ENCODE measurements at places on chromosomes 13 and 19. TPM values are rescaled to one million over a fixed set of nuclear protein-coding genes. Genes with fewer than 3 reads are reported as not detected.

DNA sequence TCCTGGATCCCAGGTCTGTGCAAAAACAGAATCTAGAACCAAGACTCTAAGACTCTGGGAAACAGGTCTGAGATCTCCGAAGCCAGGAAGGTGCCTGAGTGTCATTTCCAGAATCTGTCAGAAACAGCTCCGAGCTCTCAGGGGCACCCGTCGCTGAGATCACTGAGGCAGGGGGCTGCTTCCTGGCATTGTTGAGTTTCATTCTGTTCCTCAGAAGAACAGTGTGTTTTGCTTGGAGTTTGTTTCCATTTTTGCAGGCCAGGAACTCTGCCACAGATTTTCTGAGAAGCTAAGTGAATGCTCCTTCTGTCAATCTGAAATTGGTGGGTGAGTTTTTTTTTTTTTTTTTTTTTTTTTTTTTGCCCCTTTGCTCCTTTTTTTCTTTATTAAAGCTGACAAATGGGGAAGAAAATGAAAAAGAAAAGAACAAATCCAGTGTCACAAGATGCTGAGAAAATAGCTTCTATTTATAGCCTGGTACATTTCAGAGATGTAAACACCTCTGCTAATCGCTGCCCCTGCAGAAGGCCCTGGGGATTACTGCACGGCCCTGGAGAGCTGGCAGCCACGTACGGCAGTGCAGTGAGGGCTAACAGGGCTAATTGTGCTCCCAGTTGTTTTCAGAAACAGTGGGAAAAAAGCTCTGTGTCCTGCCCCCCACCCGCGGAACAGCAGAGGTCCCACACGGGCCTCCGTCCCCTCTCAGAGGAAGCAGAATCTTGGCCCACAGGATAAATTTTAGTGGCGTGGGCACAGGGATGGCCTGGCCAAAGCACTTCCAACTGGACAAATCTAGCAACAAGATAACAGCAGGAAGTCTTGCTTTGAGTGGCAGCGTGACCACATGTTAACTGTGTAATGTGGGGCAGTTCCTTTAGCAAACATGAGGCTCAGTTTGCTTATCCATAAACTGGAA lies 237.6 kb upstream of the IRS2 start:
- peak; percentile 39 for DNase-seq
- peaks cover under 1% of the 10 kb centered on the region for H3K27me3 ChIP-seq
- H3K36me3 ChIP-seq = no peaks in the 10 kb centered on the region
- no peaks in the 10 kb centered on the region for H3K4me1 ChIP-seq
- H3K4me3 ChIP-seq = no peak overlapping the region

DNA sequence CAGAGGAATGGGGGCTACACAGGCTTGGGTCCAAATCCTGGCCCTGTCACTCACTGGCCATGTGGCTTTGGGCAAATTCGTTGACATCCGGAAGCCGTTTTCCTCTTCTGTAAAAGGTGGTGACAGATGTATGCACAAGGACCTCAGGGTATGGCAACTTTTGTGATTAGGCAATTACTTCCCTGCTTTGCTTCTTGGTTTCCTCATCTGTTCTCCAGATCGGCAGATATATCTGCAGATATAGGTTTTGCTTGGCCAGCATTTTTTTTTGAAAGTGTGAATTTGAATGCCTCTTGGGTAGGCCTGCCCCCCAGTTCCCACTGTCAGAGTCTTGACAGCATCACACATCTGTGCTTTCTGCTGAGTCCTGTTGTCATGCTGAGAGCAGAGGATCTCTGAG lies 17.7 kb downstream of the TMEM272 start:
- DNase-seq = no peak
- peak overlapping the region; percentile 3 for H3K27ac ChIP-seq
- no peak overlapping the region for H3K4me3 ChIP-seq
- peaks cover 2% of the 10 kb centered on the region for H3K27me3 ChIP-seq

The ITGBL1 gene
- total RNA-seq = not detected

GRCh38 chr19:46784262-46785053 lies 3.9 kb downstream of the SLC1A5 start:
- peak overlapping the region; percentile 85 for H3K27ac ChIP-seq
- H3K4me1 ChIP-seq = peaks cover 4% of the 10 kb centered on the region
- peak overlapping the region; percentile 71 for H3K4me3 ChIP-seq
- peaks cover 3% of the 10 kb centered on the region for H3K27me3 ChIP-seq
- H3K36me3 ChIP-seq = no peaks in the 10 kb centered on the region
- DNase-seq = peak; percentile 54

- H3K4me1 ChIP-seq = no peaks in the 10 kb centered on the region
- no peak for DNase-seq
- H3K27me3 ChIP-seq = peaks cover 3% of the 10 kb centered on the region
- no peak overlapping the region for H3K27ac ChIP-seq
Measured at GRCh38 chr19:55563261-55563690, 17.4 kb downstream of the ZNF579 start.

DNA sequence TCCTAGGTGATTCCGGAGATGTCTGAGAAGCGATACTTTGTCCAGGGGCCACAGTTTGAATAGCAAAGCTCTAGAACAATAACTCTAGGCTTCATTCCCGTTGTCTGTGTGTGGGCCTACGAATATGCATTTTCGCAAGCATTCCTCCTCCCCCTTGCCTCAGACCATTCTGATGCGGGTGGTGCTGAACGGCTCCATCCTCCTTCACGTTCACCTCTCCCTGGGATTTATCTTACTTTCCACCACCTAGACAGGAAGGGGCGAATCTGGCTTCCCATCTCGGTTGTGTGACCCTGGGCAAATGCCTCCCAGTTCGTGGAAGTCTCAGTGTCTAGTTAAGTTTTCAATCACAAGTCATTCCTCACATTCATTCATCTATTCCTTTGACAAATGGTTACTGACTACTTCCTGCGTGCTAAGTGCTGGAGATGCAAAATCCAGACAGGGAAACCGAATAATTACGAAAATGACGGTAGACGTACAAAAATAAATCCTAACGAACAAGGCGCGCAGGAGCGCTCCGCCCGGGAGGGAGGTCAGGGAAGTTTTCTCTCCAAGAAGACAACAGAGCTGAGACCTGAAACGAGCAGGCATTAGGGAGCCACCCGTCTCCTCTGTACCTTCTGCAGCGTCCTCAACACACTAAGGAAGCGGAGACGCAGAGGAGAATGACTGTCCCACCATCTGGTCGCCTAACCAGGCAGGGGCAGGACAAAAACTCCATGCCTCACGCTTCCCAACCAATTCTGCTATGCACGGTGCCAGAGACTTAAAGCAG lies 1.3 kb upstream of the CNOT3 start:
- no peaks in the 10 kb centered on the region for H3K36me3 ChIP-seq
- H3K27ac ChIP-seq = peak overlapping the region; percentile 67
- H3K4me1 ChIP-seq = peaks cover 3% of the 10 kb centered on the region
- peak overlapping the region; percentile 96 for H3K4me3 ChIP-seq
- peaks cover 16% of the 10 kb centered on the region for H3K27me3 ChIP-seq
- no peak for DNase-seq

The ZFR2 gene
- total RNA-seq = 8.9 TPM

- no peaks in the 10 kb centered on the region for H3K36me3 ChIP-seq
- peaks cover 32% of the 10 kb centered on the region for H3K4me1 ChIP-seq
- peaks cover 5% of the 10 kb centered on the region for H3K27me3 ChIP-seq
- no peak overlapping the region for H3K27ac ChIP-seq
- DNase-seq = no peak
Measured at GRCh38 chr13:51825165-51825592, 19.8 kb downstream of the TMEM272 start.

The NR2C2AP gene
- total RNA-seq = 5.5 TPM

- no peaks in the 10 kb centered on the region for H3K27me3 ChIP-seq
- H3K27ac ChIP-seq = no peak overlapping the region
- no peak for DNase-seq
- no peak overlapping the region for H3K4me3 ChIP-seq
Measured at GRCh38 chr19:34316741-34317301, 48.2 kb upstream of the GPI start.

- H3K4me1 ChIP-seq = no peaks in the 10 kb centered on the region
- DNase-seq = no peak
- no peak overlapping the region for H3K27ac ChIP-seq
- H3K36me3 ChIP-seq = no peaks in the 10 kb centered on the region
Measured at GRCh38 chr19:35696835-35697234, 7.5 kb upstream of the ZBTB32 start.

GRCh38 chr13:50494138-50494537 lies 349.4 kb downstream of the DLEU7 start:
- no peaks in the 10 kb centered on the region for H3K4me1 ChIP-seq
- H3K4me3 ChIP-seq = no peak overlapping the region
- H3K27me3 ChIP-seq = no peaks in the 10 kb centered on the region
- no peaks in the 10 kb centered on the region for H3K36me3 ChIP-seq
- DNase-seq = no peak
- H3K27ac ChIP-seq = no peak overlapping the region

DNA sequence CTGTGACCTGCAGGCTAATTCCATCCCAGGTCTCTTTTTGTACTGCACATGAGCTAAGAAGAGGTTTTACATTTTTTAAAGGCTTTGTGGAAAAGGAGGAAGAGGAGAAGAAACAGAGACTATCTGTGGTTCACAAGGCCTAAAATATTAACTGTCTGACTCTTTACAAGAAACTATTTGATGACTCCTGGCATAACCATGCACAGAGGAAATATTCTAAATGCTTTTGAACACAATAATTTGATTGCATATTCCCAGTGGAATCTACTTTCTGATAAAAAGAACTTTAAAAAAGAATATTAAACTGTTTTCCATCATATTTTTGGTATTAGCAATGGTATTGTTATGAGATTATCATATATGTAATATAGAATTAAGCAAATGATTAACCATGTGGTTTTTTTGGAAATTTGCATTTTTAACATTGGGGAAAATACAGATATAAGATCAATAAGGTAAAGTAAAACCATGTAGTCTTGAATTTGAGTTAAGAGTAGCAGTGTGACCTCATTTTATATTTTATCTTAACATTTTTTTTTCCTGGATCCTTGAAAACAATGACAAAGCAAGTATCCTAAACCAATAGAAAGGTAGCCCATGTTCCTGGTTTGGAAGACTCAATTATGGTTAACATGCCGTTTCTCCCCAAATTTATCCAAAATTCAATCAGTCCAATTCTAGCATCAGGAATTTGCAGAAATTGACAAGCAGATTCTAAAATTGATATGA lies 251.0 kb downstream of the UQCRFS1 start:
- no peak overlapping the region for H3K4me3 ChIP-seq
- DNase-seq = no peak
- H3K4me1 ChIP-seq = no peaks in the 10 kb centered on the region
- H3K36me3 ChIP-seq = no peaks in the 10 kb centered on the region
- no peak overlapping the region for H3K27ac ChIP-seq

DNA sequence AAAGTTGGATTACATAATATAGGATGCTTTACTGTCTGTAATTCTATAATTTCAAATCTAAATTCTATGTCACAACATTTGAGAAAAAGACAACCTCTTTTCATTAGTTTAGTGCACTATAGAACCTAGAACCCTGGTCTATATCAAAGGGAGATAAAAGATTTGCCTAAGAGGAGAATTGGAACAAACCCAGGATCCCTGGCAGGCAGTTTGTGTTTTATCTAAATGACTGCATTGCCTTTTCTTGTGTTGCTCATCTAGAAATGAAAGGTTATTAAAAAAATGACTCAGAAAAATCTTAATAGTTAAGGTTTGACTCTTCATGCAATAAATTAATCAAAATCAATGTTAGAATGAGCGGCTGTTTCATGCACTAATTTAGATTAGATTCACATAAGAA lies 96.7 kb downstream of the PCDH9 start:
- H3K27me3 ChIP-seq = no peaks in the 10 kb centered on the region
- no peak overlapping the region for H3K4me3 ChIP-seq
- no peaks in the 10 kb centered on the region for H3K36me3 ChIP-seq
- DNase-seq = no peak
- H3K27ac ChIP-seq = no peak overlapping the region
- H3K4me1 ChIP-seq = peaks cover 34% of the 10 kb centered on the region

The RNF225 gene
- total RNA-seq = 0.44 TPM

The PTGER1 gene
- 2.0 TPM for total RNA-seq

DNA sequence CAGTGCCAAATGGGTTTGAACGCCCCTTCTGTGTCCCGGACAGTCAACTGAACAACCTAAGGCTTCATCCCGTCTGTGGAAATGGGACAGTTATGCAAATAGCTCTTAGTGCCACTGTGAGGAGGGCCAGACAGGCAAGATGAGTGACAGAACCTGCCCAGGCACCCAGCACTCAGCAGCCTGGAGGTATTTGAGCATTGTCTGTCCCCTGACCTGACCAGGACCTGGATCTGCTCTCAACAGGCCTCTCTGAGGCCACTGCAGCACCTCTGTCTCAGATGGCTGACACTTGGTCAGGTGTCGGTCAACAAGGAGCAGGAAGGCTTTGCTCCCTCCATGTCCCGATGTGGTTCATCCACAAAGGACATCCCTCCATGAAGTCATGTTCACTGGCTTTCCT lies 67.9 kb downstream of the CCDC70 start:
- DNase-seq = no peak
- no peak overlapping the region for H3K27ac ChIP-seq
- H3K27me3 ChIP-seq = peaks cover 3% of the 10 kb centered on the region

The CLIP3 gene
- total RNA-seq = 146 TPM

DNA sequence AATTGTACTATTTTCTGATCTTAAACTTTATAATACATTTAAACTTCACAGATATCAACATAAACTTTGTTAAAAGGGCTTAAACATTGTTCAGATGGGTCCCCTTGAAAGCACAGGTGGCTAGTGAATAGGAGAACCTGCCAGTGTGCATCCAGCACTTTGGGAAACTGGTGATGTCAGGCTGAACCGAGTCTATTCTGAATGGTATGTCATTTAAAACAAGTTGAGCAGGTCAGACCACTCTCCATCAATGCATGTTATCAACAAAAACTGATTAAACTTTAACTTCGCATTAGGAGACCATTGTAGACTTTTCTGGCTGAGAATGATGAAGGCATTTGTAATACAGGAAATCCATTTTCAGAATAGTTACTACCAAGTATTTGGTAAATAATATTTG lies 50.1 kb upstream of the FREM2 start:
- no peaks in the 10 kb centered on the region for H3K36me3 ChIP-seq
- H3K27me3 ChIP-seq = peaks cover 2% of the 10 kb centered on the region

The BSG gene
- 470 TPM for total RNA-seq

The MIA gene
- not detected for total RNA-seq

The AKT2 gene
- total RNA-seq = 197 TPM

DNA sequence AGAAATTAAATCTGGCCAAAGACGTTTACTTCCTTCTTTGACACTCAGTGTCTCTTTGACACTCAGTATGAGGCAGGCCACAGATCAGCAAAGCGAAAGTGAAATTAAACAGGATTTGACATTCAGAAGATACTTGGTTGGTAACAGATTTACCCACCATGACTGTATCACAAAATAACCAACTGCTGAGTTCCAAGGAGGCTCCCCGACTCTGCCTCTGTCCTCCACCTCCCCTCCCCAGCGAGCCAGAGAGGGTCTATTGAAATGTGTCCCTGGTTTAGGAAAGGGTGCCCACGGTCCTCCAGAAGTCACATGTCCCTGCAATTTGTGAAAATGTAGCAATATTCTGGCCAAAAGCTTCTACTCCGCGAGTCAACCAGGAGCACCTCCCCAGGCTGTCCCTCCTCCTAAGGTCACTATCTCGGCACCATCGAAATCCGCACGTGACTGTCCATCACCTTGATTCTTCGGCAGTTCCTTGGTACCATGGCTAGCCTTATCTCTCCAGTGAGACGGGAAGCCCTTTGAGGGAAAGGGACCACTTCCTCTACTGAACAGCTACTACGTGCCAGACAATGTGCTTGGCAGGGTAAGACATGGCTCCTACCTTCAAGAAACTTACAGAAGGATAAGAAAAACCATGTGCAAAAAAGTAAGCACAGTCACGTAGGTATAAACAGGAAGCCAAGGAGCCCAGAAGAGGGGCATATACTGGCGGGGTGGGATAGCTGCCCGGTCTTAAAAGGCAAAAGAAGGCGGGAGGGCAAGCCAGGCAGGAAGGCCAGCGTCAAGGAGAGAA lies 1.5 kb downstream of the N4BP2L1 start:
- no peak for DNase-seq
- peak overlapping the region; percentile 89 for H3K4me3 ChIP-seq
- no peak overlapping the region for H3K27ac ChIP-seq
- H3K27me3 ChIP-seq = peaks cover 13% of the 10 kb centered on the region
- peaks cover 7% of the 10 kb centered on the region for H3K4me1 ChIP-seq
- peaks cover 7% of the 10 kb centered on the region for H3K36me3 ChIP-seq
